Amygdala (tissue), 56 donors: ENCODE measurements at places on chromosomes 12 and 14.

DNA sequence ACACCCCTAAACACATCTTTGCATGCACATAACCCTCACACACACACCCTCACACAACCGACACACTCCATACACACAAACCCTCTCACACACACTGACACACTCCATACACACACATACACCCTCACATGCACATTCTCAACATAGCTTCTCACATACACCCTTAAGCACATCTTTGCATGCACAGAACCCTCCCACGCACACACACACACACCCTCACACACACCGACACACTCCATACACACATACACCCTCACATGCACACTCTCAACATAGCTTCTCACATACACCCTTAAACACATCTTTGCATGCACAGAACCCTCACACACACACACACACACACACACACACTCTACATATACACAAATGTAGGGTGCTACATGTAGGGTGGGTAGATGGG is 72.5 kb upstream of the NOS1 start:
- DNase-seq, result no peak

DNA sequence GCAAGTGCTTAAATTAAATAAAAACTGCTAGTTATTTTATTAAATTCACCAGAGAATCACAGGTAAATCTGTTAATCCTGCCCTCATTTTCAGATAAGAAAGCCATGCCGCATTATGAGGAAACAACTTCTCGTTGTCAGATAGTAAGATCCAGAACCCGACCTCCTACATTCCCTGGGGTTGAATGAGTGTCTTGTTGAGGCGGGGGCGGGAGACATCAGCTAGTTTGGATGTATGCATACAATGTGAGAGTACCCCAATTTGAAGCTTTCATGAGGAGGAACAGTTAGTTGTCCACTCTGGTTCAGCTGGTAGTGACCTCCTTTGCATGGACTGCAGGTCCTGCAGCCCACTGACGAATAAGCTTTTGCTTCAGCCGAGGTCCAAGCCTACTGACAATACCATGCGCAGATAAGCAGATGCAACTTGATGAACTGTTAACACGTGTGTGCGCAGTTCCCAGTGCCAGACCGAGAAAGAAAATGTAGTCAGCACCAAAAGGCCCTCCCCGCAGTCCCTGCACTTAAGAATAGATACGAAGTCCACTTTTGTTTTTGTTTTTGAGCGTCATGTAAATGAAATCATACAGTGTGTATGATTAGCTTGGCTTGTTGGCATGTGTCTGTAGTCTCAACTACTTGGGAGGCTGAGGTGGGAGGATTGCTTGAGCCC is 34.9 kb downstream of the EVL start:
- no peak for DNase-seq

- no peak for DNase-seq
Observed at GRCh38 chr14:52563120-52563519, 10.5 kb downstream of the GPR137C start.

GRCh38 chr12:70638639-70639360 is 1.6 kb upstream of the PTPRB start:
- DNase-seq, result no peak

- no peak for DNase-seq
Observed at GRCh38 chr14:90140956-90141316, 79.1 kb downstream of the KCNK13 start.

DNA sequence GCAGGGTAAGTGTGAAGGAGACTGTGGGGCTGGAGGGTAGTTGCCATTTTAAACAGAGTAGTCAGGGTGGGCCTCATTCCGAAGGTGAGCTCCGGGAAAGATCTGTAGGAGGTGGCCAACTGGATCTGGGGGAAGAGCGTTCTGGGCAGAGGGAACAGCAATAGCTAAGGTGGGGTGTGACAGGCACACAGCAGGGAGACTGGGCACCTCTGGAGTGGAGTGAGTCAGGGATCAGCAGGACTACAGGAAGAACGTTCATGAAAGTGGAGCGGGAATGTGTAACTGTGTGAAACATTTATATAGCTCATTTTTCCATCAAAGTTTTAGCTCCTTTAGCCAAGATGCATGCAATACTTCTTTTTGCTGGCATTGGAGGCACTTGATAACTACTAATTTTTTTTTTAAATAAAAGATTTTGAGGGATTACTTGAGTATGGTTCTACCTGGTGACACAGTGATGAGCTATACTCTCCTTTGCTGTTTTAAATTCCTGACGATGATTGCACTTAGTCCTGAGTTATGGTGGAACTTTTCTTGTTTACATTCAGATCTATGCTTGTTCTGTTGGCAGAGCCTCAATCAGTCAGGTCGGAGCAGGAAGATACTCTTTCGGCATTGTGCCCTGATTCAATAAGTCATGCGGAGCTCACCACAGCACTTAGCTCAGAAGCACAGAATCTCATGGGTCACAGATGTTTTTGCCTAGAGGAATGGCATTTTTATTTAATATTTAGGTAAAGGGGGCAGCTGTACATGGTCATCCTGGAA is 106.4 kb downstream of the WIF1 start:
- DNase-seq, result no peak

GRCh38 chr14:77043177-77043983 is 14.9 kb upstream of the IRF2BPL start:
- DNase-seq, result peak; percentile 72

DNA sequence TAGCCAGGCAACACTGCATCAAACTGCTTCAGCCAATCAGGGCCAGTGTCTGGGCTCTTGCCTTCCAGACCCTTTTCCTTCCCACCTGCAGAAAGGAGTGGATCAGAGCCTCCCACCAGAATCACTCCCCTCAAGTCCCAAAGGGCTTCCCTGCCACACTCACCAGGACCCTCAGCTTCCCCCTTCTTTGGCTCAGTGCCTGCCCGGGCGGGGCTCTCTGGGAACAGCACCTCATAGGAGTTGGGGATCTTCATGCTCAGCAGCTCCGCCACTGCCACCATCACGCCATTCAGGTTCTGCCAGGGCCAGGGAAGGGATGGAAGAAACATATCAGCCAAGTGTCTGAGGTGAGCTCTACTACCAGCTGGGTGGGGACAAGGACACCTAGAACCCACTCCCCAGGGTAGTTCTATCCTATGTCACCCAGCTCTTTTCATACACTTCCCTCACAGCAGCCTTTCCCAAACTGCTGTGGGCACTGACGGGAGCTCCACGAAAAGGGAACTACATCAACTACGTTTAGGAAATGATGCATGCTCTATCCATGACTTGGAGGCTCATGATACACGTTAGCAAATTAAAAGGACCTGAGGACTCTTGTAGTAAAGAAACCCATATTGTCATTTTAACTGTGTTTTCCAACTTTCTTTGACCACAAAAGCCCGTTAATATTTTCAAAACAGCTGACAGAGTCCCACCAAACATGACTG is 9.4 kb upstream of the PRKAG1 start:
- no peak for DNase-seq

- no peak for DNase-seq
Observed at GRCh38 chr14:100305324-100306100, 732 bp downstream of the SLC25A29 start.

- DNase-seq, result no peak
Observed at GRCh38 chr12:104571328-104571727, 114.6 kb downstream of the CHST11 start.

- no peak for DNase-seq
Observed at GRCh38 chr14:100609331-100609870, 22.2 kb upstream of the BEGAIN start.

GRCh38 chr12:105590571-105590970 is 260.1 kb downstream of the C12orf75 start:
- no peak for DNase-seq

DNA sequence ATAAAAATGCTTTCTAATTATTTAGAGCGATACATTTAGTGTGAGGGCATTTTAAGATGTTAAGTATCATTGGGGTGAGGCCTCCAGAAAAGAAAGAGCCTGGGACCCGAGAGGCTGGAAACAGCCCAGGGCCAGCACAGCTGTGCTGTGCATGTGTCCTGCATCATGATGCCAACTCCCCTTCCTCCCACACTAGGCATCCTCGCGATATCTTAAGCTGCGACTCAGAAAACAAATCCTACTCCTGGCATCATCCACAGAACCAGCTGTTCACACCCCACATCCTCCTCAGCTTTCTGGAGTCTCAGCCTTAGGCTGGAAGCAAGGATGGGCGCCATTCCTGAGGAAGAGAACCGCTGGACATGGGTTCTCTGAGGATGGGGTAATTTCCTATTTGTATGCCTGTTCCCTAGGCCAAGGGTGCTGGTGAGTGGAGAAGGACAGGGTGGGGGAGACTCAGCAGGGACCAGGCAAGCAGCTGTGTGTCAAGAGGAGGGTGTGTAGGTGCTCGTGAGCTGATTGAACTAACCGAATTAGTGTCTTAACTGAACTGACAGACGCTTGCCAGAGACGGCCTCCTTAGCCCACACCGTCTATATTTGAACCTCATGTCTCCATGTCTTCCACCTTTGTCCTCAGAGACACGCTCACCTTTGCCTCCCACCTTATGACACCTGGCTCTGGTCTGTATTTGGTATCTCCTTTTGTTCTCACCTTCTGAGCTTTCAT is 15.6 kb upstream of the MCRS1 start:
- DNase-seq, result no peak

- DNase-seq, result no peak
Observed at GRCh38 chr14:102966681-102967505, 44.4 kb downstream of the AMN start.

DNA sequence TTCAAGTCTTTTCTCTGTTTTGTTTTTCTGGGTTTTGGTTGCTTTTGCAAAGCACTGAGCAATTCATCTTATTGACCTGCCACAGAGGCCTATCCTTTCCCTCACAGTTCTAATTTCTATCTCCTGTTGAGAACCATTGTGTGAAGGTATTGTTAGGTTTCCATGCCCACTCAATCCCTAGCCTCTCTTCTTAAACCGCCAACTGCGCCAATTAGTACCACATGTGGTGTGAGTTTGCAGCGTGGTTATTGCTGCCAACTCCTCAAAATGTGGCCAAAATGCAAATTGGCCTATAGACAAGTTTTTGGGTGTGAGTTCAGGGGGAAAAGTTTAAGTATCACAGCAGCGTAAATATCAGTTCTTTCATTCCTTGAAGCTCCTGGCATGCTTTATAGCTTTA is 232.6 kb downstream of the FLRT2 start:
- DNase-seq, result no peak

GRCh38 chr12:58920961-58921861 is 907 bp upstream of the LRIG3 start:
- no peak for DNase-seq

DNA sequence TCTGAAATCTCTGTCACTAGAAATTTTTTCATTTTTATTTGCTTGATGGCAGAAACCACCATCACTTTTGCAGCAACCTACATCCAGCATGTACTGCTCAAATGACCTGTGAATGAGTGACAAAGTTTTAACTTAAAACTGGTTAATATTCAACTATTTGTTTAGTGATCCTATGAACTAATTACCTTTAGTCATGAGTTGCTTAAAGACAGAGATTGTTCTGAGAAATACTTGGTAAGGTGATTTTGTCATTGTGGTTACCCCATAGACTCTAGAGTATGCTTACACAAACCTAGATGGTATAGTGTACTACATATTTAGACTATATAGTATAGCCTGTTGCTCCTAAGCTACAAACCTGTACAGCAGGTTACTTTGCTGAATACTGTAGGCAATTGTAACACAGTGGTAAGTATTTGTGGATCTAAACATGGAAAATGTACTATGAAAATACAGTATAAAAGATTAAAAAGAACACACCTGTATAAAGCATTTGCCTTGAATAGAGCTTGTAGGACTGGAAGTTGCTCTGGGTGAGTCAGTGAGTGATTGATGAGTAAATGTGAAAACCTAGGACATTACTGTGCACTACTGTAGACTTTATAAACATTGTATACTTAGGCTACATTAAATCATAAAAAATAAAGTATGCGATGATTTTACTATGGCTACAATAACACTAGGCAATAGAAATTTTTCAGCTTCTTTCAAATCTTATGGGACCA is 256.6 kb upstream of the PPFIA2 start:
- no peak for DNase-seq

- no peak for DNase-seq
Observed at GRCh38 chr14:89422181-89422951, 5.3 kb upstream of the FOXN3 start.

DNA sequence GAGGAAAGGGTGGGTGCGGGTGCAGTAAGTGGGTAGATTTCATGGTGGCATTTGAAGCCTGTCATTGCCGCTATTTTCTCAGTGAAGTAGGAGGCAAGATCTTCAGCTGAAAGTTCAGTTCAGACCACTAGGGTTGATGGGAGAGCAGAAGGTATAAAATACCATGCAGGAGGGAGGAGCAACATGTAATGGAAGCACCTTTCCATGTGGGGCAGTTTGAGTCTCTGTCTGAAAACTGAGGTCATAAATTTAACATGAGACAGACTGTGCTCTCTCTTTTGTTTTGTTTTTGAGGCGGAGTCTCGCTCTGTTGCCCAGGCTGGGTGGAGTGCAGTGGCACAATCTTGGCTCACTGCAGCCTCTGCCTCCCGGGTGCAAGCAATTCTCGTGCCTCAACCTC is 22.7 kb downstream of the LRRC74A start:
- no peak for DNase-seq

- DNase-seq, result no peak
Observed at GRCh38 chr14:44396226-44396625, 110.9 kb downstream of the FSCB start.

- DNase-seq, result no peak
Observed at GRCh38 chr12:9404469-9405260, 196.5 kb upstream of the PZP start.

DNA sequence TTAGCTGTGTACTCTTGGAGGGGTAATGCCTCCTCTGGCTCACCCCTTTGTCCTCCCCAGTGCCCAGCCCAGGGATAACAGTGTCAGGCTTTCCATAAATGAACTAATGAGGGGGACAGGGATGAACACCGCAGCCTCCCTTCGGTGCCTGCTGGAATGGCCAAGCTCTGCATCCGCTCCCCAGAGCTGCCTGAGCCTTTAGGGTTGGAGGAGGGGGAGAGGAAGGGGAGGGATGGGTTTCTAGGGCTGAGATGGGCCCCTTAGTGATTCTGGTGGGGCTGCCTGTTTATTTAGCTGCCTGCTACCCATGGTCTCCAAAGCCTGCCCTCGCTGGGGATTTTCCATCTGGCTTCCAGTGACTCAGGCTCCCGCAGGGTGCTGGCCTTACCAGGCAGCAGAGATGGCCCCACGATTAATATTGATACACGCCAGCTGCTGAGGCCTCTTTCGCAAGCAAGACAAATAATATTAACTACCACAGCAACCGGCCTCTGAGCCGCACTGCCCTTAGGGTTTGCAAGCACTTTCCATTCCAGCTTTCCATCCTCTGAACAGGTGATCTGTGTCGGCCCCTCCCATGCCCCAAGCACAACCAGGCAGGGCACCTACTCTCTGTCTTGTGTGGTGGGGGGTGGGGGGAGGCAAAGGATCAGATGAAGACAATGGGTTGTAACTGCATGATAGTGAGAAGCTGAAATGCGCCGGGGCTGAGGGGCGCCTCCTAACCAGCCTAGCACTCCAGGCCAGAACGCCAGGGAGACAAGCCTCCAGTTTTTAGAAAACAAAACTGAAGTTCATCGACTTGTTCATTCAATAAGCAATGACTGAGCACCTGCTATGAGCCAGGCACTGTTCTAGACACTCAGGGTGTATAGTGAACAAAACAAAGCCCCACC is 56.7 kb downstream of the C14orf132 start:
- DNase-seq, result no peak
